H9 (cell line): ENCODE measurements at places on chromosomes 5 and 9. TPM values are rescaled to one million over a fixed set of nuclear protein-coding genes. Genes with fewer than 3 reads are reported as not detected.

- H3K36me3 ChIP-seq, result no peaks in the 10 kb centered on the region
- H3K4me1 ChIP-seq, result peaks cover 8% of the 10 kb centered on the region; the same call in 1 of the 2 replicates
- DNase-seq, result no peak
- H3K27ac ChIP-seq, result no peak overlapping the region
- no peak overlapping the region for H3K4me3 ChIP-seq
- H3K27me3 ChIP-seq, result no peaks in the 10 kb centered on the region
Measured at GRCh38 chr5:179192891-179193470, 132.8 kb downstream of the ZNF354C start.

DNA sequence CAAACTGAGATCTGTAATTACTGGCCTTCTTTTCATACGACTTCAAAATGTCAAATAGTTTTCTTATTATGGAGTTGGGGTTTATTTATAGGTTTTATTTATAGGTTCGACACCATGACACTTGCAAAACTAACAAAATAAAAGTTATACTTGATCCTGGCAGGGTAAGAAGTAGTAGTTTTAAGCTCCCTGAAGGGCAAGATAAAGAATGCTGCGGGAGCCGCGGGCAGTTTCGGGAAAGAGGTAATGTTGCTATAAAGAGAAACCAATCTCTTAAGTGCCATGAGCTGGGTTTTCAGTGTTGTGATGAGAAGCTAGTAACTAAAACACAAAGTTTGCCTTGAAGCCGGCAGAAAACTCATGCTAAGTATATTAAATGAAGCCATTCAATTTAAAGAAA is 24.8 kb downstream of the PTPN3 start:
- H3K4me3 ChIP-seq, result no peak overlapping the region
- H3K27ac ChIP-seq, result no peak overlapping the region
- no peak for DNase-seq
- H3K36me3 ChIP-seq, result no peaks in the 10 kb centered on the region
- no peaks in the 10 kb centered on the region for H3K27me3 ChIP-seq

DNA sequence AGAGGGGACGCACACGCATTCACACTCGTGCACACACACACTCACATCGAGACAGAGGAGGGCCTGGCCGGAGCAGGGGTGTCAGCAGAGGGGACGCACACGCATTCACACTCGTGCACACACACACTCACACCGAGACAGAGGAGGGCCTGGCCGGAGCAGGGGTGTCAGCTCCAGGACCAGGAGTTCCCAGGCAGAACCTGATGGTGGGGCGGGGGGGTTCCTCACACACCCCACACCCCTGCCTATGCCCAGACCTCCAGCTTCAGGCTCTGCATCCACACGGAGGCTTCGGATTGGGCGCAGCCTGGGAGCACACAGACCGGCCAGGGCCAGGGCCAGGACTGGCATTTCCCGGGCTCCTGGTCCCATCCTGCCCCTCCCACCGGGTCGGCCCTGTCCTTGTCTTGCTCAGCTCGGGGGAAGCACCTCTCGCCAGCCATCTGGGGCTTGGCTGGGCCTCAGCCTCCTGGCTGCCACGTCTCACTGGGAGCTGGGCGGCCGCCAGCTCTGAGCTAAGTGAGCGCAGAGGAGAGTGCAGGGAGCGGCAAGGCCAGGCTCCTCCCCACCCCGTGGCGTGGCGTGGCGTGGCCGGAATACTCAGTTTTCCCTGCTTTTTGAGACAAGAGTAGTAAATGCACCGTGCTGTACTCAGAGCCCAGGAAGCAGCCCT is 31.3 kb downstream of the ADAMTS2 start:
- H3K4me1 ChIP-seq, result no peaks in the 10 kb centered on the region
- no peak overlapping the region for H3K4me3 ChIP-seq
- H3K36me3 ChIP-seq, result no peaks in the 10 kb centered on the region; the same call in 1 of the 2 replicates
- H3K27ac ChIP-seq, result no peak overlapping the region
- no peak for DNase-seq
- H3K27me3 ChIP-seq, result no peaks in the 10 kb centered on the region

GRCh38 chr9:87445646-87446045 is 52.0 kb upstream of the DAPK1 start:
- peak overlapping the region; percentile 39 for H3K4me3 ChIP-seq
- peak; percentile 58 for DNase-seq
- H3K27me3 ChIP-seq, result no peaks in the 10 kb centered on the region
- H3K27ac ChIP-seq, result no peak overlapping the region
- no peaks in the 10 kb centered on the region for H3K36me3 ChIP-seq

DNA sequence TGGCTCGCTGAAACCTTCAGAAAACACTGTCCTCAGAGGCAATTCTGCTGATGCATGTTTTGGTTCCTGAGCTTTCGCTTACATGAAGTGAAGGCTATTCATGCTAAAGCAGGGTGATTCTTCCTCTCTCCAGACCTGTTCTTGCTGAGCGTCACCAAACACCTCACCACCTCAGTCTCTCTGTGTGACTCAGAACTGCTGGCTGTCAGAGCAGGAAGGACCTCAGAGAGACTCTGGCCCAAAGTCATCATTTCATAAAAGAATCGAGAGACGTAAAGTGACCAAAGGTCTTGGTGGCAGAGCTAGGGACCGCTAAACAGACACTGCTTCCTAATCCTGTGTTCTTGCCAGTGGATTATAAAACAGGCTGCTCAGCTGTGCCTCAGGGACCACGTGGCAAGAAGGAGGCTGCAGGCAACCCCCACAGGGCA is 73.8 kb downstream of the LHFPL2 start:
- no peak overlapping the region for H3K27ac ChIP-seq
- no peaks in the 10 kb centered on the region for H3K27me3 ChIP-seq
- peaks cover 2% of the 10 kb centered on the region for H3K4me1 ChIP-seq
- DNase-seq, result no peak
- H3K36me3 ChIP-seq, result no peaks in the 10 kb centered on the region

DNA sequence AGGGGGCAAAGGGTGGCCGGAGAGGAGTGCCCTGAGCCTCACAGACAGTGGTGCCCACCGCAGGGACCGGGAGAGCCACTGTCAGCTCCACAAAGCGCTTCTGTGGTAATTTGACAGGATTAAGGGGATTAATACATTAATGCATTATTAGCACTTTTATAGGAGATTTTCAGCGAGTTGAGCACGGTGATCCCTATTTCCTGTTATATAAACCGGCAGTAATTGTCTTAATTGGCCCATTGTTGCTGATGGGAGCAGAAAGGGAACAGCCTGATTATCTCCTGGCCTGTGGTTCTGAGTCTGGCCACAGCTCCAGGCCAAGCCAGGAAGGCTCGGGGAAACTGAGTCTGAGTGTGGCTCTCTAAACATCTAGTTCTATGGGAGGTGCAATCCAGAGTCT is 423.6 kb downstream of the CDK5RAP2 start:
- H3K4me3 ChIP-seq, result no peak overlapping the region
- H3K27me3 ChIP-seq, result no peaks in the 10 kb centered on the region; the same call in 1 of the 2 replicates
- peaks cover 3% of the 10 kb centered on the region; the same call in 1 of the 2 replicates for H3K4me1 ChIP-seq
- H3K27ac ChIP-seq, result no peak overlapping the region
- no peaks in the 10 kb centered on the region for H3K36me3 ChIP-seq

DNA sequence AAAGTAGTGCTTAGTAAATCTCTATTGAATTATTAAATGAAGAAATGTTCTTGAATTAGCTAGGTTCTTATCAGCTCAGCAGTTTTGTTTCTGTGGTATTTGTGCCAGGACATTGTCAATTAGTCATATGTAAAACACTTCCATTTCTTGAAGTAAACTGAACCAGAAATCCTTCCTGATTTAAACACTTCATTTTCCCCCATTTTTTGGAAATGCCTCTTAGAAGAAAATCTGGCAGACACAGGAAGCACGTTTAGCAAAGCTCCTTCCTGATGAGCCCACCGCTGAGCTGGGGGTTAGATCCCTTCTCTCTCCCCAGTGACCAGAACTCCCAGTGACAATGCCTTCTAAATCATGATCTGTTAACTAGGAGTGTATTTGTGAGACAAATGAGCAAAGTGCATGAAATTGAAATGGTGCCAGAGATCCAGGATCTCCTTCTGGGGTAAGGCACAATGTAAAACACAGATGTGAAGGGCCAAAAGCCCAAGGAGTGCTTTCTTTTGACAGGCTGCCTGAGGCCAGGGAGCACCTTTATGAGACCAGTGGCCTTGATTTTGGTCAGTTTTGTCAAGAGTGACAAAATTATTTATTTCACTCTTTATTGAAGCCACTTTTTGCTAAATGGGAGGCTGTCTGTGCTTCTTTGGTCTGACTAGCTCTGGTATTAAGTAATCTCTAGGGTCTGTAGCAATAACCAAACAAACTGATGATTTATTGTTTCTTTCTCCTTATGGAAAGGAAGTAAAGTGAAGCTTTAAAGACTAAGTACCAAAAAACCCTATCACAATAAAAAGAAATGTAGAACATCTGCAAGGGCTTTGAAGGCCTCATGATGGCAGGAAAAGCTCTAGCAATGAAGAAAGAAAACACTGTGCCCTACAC is 25.5 kb upstream of the RUSC2 start:
- no peak for DNase-seq
- no peaks in the 10 kb centered on the region for H3K27me3 ChIP-seq

GKAP1 gene
- 5.4 and 6.2 TPM in 2 replicates for total RNA-seq

- no peaks in the 10 kb centered on the region for H3K4me1 ChIP-seq
- H3K4me3 ChIP-seq, result no peak overlapping the region
- H3K27me3 ChIP-seq, result no peaks in the 10 kb centered on the region
- H3K36me3 ChIP-seq, result no peaks in the 10 kb centered on the region
Measured at GRCh38 chr9:6968271-6968670, 210.5 kb downstream of the KDM4C start.

DNA sequence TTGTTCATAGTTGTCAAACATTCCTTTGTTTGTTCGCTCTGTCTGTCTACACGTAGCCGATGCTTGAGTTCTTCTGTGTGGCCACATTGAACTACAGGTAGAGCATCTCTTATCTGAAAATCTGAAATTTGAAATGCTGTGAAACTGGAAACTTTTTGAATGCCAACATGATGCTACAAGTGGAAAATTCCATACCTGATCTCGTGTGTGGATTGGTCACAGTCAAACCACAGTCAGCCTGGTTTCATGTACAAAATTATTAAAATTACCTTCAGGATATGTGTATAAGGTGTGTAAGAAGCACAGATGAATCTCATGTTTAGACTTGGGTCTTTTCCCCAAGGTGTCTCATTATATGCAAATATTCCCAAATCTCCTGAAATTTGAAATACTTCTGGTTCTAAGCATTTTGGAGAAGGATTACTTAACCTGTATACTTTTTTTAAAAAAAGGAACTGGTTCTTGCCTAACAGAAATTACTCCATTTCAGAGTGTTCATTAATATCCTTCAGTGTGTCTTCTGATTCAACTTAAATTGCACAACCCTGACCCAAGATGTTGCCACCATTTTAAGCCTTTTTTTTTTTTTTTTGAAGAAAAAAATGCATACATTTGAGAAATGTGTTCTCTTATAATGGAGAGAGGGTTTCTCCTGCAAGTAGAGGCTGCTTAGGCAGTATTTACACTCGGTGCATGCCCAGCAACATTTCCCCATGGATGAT is 254.3 kb downstream of the MAST4 start:
- H3K36me3 ChIP-seq, result no peaks in the 10 kb centered on the region
- H3K4me3 ChIP-seq, result no peak overlapping the region
- no peak for DNase-seq
- H3K27me3 ChIP-seq, result no peaks in the 10 kb centered on the region

GRCh38 chr5:128253880-128254279 is 170.3 kb downstream of the SLC12A2 start:
- DNase-seq, result no peak
- H3K27me3 ChIP-seq, result no peaks in the 10 kb centered on the region
- H3K36me3 ChIP-seq, result no peaks in the 10 kb centered on the region; the same call in 2 of the 3 replicates
- H3K27ac ChIP-seq, result no peak overlapping the region
- H3K4me3 ChIP-seq, result no peak overlapping the region
- no peaks in the 10 kb centered on the region for H3K4me1 ChIP-seq

- no peak overlapping the region for H3K27ac ChIP-seq
- no peak overlapping the region for H3K4me3 ChIP-seq
- no peaks in the 10 kb centered on the region for H3K36me3 ChIP-seq
- DNase-seq, result no peak
- H3K27me3 ChIP-seq, result no peaks in the 10 kb centered on the region
Measured at GRCh38 chr5:39447968-39448367, 23.2 kb upstream of the DAB2 start.

PALM2AKAP2 gene
- total RNA-seq, result 3.6 and 4.0 TPM in 2 replicates

DNA sequence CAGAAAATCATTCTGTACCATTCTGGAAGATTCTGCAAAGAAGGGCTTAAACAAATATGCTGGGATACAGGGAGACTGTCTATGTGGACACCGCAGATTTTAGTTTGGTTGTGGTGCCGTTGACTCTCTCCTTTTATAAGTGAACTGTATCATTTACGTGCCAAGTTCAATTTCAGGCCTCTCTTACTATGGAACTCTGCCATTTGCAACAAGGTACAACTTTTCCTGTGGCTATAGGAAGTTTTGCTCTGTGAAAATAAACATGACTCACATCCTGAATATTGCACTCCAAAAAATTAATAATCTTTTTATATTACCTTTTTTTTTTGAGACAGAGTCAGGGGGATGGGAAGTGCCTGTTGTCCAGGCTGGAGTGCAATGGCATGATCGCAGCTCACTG is 29.7 kb upstream of the CSNK1G3 start:
- no peak overlapping the region for H3K27ac ChIP-seq
- H3K4me3 ChIP-seq, result no peak overlapping the region
- DNase-seq, result no peak
- no peaks in the 10 kb centered on the region for H3K36me3 ChIP-seq
- H3K4me1 ChIP-seq, result no peaks in the 10 kb centered on the region

DNA sequence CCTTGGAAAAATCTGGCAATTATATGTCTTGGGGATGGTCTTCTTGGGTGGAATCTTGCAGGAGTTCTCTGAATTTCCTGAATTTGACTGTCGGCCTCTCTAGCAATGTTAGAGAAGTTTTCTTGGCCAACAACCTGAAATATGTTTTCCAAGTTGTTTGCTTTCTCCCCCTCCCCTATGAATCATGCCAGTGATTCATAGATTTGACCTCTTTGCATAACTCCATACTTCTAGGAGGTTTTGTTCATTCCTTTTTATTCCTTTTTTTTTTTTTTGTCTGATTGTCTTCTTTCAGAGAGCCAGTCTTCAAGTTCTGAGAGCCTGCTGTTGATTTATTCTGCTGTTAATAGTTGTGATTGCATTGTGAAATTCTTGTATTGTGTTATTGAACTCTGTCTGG is 56.7 kb upstream of the SLC44A1 start:
- H3K36me3 ChIP-seq, result peaks cover 21% of the 10 kb centered on the region
- H3K27me3 ChIP-seq, result no peaks in the 10 kb centered on the region

BAAT gene
- total RNA-seq, result 0.09 and 0.15 TPM in 2 replicates

FOXD4 gene
- total RNA-seq, result 0.20 and 0.22 TPM in 2 replicates

DNA sequence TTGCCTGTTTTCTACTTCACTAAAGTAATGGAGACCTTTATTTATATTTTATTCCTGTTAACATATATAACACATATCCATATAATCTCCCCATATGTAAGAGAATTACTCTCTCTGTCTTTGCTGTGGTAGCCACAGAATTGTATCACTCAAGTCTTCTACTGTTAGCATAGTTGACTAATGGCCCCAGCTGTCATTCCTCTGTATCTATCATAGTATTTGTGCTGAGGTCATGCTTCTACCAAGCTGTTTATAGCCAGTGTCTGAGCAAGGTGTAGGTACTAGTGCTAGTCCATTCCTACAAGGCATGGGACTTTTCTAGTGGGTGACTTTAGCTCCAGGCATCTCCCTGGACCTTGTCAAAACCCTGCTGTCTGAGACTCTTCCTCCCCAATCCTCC is 244.1 kb downstream of the KIAA0825 start:
- no peaks in the 10 kb centered on the region for H3K27me3 ChIP-seq
- H3K36me3 ChIP-seq, result no peaks in the 10 kb centered on the region
- no peak for DNase-seq
